Amygdala (tissue), 56 donors: ENCODE measurements at places on chromosomes 7 and 10.

GRCh38 chr10:30857803-30858202 lies 173.9 kb downstream of the ZNF438 start:
- DNase-seq: no peak

- no peak for DNase-seq
These were observed 6.9 kb downstream of the PRKAR2B start for GRCh38 chr7:107051376-107051775.

DNA sequence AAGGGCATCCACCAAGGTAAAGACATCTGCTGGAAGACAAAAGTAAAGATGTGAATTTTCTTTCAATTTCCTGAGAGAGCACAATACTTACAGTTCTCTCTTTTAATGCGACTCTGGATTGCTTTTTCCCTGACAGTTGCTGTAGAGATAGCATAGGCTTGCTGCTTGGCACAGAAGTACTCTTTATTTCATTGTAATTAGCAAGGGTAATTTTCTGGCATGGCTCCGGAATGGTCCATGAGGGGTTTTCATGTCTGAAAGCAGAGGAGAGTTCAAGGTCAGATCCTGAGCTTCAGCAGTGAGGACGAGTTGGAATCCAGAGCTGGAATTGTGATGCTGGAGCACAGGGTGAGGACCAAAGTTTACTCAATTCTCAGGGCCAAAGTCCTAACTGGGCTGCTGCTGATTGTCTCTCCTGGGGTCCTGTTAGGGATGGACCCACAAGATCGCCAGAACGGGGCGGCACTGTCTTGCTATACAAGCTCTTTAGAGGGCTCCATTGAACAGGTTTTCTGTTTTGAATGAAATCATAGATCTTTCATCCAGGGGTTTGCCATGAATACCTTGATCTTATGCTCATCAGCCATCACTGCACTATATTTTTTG lies 190.0 kb upstream of the MKI67 start:
- DNase-seq: no peak

DNA sequence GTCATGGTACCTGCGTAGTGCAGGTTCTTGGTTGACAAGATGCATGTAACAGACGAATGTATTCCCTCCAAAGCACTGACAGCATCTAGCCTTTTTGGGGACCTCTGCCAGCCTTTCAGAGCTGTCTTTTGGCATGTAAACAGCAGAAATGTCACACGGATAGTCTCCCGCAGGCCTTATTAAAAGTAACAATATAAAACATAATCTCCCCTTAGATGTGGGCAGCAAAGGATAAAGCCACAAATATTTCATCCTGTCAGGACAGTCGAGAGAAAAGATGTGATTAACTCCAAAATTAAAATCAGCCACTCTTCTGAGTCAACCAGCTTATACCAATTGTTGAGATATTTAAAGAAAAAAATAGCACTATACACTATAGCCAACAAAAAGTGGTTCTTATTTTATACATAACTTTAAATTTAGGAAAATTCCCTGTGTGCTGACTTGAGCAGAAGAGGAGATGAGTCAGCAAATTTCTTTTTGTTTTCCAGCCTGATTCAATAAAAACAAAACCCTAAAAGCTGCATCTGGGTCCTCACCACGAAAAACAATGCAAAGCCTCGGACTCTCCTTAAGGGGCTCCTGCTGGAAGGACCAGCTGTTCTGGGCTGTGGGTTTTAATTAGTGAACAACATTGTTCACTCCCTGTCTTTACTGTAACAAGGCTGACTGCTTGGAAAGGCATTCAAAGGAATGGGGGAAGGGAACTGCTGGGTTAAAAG lies 240.2 kb downstream of the ADAM12 start:
- no peak for DNase-seq

- DNase-seq: no peak
These were observed 22.7 kb upstream of the AASS start for GRCh38 chr7:122166740-122167139.

- no peak for DNase-seq
These were observed 185.2 kb upstream of the PITRM1 start for GRCh38 chr10:3357737-3358136.

DNA sequence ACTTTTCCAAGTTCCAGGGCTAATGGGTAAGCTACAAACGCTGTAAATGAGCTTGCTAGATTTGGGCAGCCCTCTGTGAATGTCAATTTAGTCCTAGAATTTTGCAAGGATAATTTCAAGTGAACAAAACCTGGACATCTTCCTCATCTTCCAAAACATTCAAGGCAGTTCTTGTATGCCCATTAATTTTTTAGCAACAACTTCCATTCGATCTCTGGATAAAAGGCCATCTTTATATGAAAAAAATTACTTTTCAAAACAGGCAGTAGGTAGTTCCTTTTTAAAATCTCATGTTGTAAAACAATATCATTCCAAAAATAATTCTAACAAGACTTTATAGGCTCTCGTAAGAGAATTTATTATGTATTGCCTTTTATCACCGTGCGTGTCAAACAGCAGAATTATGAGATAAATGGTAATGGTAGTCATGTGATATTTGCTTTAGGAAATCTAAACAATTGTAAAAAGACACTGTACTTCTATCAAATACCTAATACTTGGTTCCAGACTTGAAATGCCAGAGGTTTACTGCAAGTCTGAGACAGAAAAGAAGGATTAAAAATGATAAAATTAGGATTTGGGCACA lies 143.7 kb upstream of the NRP1 start:
- no peak for DNase-seq

GRCh38 chr7:155173905-155174304 lies 103.8 kb downstream of the HTR5A start:
- no peak for DNase-seq

DNA sequence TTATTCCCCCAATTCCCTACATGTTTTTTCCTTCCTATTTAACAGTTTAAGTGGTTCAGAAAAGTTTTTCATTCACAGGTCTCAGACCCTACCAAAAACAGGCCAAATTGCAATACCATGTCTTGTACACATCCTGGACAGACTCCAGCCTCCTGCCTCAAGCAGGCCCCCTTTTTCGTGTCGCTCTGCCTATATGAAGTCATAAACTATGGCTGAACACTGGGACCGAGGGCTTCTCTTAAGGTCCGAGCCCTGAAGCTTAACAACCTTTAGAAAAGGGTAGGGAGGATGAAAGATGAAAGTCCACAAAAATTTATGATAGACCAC lies 1.4 kb downstream of the FBXW4 start:
- no peak for DNase-seq

DNA sequence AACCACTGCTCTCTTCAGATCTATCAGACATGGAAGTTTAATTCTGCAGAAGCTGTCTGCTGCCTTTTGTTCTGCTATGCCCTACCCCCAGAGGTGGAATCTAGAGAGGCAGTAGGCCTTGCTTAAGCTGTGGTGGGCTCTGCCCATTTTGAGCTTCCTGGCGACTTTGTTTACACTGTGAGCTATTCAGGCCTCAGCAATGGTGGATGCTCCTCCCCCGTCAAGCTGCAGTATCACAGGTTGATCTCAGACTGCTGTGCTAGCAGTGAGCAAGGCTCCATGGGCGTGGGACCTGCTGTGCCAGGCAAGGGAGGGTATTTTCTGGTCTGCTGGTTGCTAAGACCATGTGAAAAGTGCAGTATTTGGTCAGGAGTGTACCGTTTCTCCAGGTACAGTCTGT lies 45.1 kb upstream of the CDK14 start:
- DNase-seq: no peak

DNA sequence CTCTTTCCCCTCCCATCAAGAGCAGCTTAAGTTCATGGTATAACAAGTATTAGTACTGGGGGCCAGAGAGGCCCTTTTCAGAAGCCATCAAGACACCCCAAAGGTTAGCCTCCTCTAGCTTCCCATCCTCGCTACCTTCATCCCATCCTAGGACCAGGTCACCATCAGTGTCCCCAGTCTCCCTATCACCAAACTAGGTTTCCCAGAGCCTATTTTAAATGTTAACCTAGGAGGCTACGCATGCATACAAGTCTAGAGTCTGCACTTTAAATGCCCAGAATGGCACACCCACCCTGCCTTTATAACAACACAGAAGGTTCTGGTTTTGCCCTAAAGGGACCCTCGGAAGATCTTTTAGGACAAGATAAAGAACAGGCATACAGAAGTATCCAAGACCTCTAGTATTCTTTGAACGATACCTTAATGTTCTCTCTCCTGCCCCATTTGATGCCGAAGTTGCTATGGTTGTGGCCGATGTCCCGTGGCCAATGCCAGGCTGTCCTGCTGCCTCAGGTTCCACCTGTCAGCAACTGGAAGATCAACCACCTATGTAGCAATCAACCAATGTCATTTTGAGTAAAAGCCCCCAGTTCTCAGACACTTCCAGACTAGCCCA lies 2.2 kb downstream of the GPRIN2 start:
- DNase-seq: no peak

DNA sequence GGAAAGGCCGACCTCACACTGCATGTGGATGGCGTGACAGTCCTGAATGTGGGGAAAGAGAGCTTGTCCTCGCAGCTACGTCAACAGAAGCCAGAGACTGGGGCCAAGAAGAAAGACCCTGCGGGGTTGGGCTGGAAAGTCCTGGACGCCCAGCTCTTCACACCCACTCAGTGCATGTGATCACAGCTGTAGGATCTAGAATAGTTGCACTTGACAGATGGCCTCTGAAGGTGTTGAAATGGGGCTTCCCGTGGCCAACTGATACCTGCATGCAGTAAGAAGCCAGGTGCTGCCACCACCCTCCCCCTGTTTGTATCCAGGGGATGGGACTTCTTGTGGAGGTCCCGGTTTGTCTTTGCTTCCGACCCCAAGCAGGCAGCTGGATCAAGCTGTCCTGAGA lies 34.1 kb upstream of the OCM2 start:
- no peak for DNase-seq

DNA sequence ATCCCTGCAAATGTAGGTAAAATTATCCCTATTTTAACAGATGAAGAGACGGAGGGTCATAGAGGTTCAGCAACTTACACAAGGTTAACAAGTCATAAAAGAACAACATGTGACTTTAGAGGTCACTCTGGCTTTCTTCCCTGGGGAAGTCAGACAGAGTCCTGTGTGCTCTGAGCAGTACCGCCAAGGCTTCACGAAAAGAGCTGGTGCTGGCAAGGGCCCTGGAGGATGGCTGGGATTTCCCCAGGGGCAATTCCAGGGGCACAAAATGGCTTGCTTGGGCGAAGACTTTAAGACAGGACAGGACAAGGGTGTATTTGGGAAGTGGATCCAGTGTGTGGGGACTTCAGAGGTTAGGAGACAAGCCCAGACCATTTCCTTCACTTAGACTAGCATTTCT lies 144.1 kb downstream of the PIP4K2A start:
- no peak for DNase-seq

DNA sequence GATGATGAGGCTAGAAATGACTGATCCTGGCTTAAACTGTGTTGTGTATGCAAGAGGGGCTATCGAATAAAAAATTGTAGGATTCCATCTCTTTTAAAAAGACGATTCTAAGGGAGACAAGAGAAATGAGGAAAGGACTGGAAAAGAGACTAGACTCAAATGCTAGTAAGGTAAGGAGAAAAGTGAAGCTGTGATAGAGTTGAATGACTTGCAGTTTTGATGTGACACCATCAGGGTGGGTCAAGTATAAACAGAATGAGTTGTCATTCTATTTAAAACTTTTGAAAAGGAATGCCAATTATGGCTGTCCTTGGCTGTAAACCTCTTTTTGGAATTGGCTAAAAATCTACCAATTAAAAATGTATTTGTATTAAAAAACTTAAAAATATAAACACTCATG lies 184.5 kb upstream of the PHF14 start:
- no peak for DNase-seq

DNA sequence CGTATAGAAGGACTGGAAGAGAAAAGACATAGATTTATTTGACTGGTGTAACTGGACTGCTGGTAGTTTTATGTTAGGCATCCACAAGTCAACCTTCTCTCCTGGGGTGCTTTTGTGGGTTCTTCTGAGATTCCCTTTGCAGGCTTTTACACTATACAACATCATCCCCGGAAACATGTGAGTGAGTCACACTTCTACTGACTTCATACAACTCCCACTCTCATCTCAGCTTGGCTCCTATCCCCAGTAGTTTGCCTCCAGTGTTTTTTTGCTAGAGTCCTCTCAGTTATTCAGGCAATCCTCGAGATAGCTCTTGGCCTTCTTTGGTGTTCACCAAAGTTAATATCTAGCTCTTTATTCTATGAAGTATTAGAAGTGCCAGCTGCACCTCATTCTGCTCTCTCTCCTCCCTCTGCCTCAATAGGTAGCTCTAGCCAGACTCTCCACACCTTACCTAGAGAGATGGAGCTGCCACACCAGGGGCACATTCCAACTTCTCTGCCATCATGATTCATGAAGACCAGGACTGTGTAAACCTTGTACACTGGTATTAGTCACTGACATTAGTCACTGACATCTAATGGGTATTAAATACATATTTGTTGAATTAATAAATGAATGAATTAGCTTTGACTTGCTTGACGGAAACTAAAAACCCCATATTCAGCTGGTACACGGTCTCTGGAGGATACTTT lies 281.9 kb downstream of the PPP1R3A start:
- no peak for DNase-seq

DNA sequence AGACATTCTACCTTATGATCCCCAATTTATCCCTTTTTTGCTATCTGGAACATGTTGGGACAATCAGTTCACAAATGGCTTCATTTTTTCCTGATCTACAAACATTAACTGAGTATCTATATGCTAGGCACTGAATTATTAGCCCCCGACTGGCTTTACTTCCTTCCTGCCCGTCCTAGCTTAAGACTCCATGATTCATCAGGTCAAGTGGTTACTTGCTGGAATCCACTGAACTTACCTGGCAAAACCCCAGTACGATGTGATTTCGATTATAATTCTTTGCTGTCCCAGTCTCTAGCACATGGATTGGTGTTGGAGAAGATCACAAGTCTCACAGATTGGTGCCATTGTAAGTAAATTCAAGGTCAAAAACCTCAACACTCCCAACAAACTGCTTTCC lies 77.1 kb downstream of the ORC5 start:
- DNase-seq: no peak

GRCh38 chr10:102185811-102186527 lies 33.8 kb downstream of the NOLC1 start:
- DNase-seq: no peak

GRCh38 chr10:64369885-64370773 lies 848.9 kb downstream of the REEP3 start:
- DNase-seq: no peak

- DNase-seq: no peak
These were observed 1080.4 kb downstream of the CNTNAP2 start for GRCh38 chr7:147197006-147197405.

- no peak for DNase-seq
These were observed 1.7 kb upstream of the KCNH2 start for GRCh38 chr7:150979713-150980390.

- DNase-seq: no peak
These were observed 96.5 kb downstream of the KAT6B start for GRCh38 chr10:74922921-74923320.

DNA sequence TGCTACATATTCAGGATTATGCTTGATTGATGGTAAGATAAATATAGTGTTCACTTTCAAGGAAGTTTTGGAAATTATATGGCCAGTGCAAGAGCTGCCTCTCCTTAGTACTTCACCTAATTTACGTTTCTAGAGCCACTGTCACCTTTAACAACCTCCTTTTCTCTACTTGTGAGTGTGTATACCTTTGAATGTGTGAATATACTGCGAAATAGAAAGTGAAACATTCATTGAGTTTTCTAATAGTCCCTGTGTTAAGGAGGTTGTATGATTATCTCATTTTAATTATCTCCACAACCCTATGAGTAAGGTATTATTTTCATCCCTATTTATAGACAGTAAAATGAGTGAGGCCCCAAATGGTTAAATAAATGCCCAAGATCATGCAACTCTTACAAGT lies 1050.5 kb downstream of the XPNPEP1 start:
- no peak for DNase-seq
